Regular cardiac myocyte (primary cell): ENCODE measurements at places on chromosomes 4 and X. TPM values are rescaled to one million over a fixed set of nuclear protein-coding genes. Genes with fewer than 3 reads are reported as not detected.

Gene MID1
- total RNA-seq: 10.2 and 19.7 TPM in 2 replicates

Gene KLHL34
- under 0.01 TPM in 2 replicates for total RNA-seq

Gene TMSB15B
- total RNA-seq: 2.5 and 2.8 TPM in 2 replicates

Gene HHIP
- 19.4 and 69.6 TPM in 2 replicates for total RNA-seq

Gene GPR78
- under 0.01 and 0.85 TPM in 2 replicates for total RNA-seq

Gene KCTD8
- total RNA-seq: 0.77 and 3.1 TPM in 2 replicates

Gene ADGRG2
- under 0.01 TPM in 1 of 2 replicates, not detected in the other for total RNA-seq

Gene RHOXF1
- not detected in 2 replicates for total RNA-seq

Gene CABS1
- not detected in 2 replicates for total RNA-seq
